DMS79 (cell line): ENCODE measurements at places on chromosomes 12 and 14.

DNA sequence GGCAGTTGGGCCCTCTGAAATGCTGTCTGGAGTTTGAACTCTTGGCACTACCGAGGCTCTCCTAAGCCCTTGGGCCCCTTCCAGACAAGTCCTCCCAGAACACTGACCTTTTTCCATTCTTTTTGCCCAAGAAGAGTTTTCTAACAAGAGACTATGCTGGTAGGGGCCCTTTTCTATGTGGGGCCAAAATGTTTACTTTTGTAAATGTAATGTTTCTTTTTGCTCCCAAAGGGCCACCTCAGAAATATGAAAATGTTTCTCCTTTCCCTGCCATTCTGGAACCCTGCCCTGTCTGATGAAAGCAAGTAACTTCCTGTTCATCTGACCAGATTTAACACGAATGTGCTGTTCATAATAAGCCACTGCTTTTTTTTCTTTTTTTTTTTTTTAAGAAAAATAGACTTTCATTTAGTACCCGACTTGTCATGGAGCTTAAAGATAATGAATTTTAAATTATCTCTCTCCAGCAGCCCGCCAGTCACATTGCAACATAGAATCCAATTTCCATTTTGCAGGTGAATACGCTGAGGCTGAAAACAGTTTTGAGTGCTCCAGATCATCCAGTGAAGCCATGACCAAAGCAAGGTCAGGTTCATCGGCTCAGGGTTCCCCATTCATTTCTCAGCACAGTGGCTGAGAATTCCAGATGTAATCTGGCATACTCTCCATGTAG, 169.9 kb downstream of the DPF3 start:
- DNase-seq: no peak

DNA sequence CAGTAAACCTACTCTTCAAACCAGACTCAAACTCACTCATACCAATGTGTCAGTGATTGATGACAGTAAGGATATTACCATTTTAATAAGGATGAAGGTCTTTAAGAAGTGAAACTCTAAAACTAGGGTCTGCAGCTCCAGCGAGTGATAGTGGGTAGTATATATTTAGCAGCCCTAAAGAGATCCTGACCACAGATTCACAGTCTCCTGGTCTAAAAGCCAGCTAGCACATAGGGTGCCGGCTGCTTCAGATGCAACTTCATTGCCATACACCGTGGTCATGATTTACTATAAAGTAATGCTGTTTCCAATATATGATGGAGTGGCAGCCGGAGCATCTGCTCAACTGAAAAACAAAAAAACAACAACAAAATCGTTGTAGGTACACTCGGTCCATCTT, 99.6 kb upstream of the MDM1 start:
- no peak for DNase-seq

GRCh38 chr14:102761206-102761605, 16.0 kb upstream of the TRAF3 start:
- no peak for DNase-seq

DNA sequence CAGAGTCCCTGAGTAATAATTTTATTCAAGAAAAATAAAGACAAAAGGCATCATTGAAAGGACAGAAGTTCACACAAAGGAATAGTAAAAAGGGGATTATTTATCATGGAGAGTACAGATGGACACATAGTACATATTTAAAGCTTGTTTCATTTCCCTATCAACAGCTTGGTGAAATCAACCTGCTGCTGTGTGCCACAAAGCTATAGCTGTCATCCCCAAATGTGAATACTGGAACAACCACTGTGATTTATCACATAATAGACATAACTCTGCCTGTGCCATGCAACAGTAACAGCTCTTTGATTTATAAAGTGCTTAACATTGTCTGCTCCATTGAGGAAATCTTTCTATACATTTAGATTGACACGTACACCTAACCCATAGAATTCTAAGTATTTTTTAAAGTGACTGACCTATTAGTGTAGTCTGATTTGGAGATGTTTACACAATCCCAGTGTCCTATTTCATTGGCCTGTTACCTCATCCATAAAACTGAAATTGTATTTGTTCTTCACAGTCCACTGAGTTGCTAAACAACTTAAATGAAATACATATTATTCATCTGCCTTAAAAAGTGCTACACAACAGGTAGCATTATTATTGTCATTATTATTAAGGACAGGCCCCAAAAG, 3.3 kb downstream of the NEMF start:
- no peak for DNase-seq

- no peak for DNase-seq
These were observed 23.5 kb downstream of the SSH1 start for GRCh38 chr12:108833757-108834472.

GRCh38 chr12:104219361-104219892, 3.8 kb downstream of the TXNRD1 start:
- peak; percentile 98 for DNase-seq

GRCh38 chr12:29245246-29245645, 96.2 kb downstream of the FAR2 start:
- no peak for DNase-seq

GRCh38 chr14:52094546-52095271, 25.9 kb upstream of the NID2 start:
- DNase-seq: no peak

DNA sequence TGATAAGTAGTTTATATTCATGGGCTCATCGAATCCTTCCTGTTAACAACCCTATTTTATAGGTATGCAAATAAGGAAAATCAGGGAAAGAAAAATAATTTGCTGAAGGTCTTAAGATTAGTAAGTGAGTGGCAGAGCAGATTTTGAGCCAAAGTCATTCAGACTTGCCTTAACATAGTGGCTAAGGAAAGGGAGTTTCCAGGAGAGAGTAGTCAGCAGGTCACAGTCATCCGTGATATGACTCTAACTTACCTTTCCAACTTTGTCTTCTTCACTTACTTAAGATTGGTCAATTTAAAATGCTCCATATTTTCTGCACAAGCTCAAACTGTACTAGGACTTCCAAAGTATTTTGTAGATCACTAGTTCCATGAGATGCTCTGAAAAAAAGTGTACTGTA, 46.6 kb downstream of the AKAP6 start:
- DNase-seq: no peak

- no peak for DNase-seq
These were observed at the start of gene ITGA5 for GRCh38 chr12:54419088-54419887. TSS of gene ITGA5 (minus strand) at chr12:54419266. CDS start at chr12:54419198, 68 bp downstream.

- no peak for DNase-seq
These were observed 136.5 kb upstream of the DNM1L start for GRCh38 chr12:32542428-32543229.

- no peak for DNase-seq
These were observed 71.7 kb downstream of the CCDC92 start for GRCh38 chr12:123900871-123901376.

DNA sequence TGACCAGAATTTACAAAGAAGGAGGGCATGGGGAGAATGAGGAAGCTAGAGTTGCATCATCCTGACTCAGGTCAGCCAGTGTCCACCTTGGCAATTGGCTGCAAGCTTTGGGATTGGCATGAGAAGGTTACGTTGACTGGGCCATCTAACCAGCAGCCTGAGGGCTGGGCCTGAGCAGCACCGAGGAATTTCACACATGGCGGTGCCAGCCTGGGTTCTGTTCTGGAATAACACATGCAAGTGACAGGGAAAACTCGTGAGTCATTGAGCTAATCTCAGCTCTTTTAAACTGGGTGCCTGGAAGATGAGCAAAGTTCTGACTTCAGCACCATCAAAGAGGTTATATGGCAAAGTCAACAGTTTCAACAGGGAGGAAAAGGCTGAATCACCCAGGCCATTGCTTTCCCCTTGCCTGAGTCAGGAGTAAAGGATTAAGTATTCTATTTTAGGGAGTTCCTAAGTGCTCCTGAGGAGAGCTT, 543.2 kb upstream of the TBX3 start:
- DNase-seq: no peak

GRCh38 chr12:113087193-113087592, 30.7 kb downstream of the DTX1 start:
- DNase-seq: no peak

DNA sequence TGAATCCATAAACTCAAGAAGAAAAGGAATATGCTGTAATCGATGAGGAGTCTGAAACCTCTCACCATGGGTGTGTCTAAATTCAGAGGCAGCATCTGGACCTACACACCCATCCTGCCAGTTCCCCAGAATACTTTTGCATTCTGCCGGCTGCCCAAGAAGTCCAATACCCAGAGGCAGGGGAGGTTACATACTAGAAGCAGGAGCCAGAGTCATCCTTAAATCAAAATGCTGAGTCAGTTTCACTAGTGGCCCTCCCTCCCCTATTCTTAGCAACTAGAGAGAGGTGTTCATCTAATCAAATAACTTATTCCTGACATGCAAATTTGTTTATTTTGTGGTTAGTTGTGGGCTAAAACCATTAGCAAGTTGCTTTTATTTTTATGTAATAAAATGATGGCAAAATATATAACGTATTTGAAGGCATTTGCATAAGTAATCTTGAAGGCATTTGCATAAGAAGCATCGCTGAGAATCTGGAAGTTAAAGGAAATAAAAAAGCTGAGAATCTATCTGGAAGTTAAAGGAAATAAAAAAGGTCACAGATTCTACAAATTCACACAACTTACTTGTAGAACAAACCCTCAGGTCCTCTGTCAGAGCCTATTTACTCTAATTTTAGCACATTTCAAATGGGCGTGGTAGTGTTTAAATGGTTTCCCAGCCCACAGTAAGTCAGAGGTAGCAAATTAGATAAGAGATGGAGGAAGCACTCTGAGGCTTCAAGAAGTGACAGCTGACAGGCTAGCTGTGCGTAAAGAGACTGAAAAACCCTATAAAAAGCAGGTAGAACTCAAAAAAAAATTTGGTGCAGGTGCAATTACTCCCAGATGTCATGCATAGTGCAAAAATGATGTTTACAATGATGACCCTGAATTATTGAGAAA, 7.8 kb downstream of the BHLHE41 start:
- DNase-seq: no peak

DNA sequence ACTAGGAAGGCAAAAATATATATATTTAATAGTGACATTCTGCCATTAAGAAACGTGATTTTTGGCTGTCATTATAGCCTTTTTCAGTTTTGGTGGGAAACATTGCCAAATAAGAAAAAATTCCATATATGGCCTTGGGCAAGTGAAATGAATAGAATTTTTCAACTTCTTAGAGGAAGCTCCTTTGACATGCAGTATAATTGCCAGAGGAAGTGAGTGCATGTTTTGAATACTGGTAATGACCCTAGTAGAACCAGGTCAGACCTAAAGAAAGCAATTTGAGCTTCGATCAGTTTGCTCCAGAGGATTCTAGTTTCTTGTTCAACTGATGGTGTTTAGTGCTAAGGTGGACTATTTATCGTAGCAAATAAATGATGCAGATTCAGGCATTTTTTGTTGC, 26.2 kb upstream of the TRIM9 start:
- DNase-seq: no peak

DNA sequence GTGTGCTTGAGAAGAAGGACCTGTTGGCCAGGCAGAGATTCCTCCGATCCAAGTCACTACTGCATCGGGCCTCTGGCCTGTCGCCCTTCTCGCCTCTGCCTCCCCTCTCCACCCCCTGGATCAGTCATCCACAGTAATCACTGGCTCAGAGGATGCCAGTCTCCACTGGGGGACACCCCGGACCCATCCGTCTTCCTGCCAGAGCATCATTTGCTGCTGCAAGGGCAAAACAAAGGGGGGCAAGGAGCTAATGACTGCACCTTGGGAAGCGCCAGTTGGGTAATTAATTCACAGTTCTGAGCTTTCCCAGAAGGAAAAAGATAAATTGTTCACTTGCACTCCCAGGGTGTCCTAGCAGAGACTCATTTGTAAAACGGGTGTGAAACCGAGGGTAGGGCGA, 215.4 kb downstream of the GLT1D1 start:
- no peak for DNase-seq

- DNase-seq: no peak
These were observed 3.5 kb downstream of the PCNX4 start for GRCh38 chr14:60095231-60095630.

GRCh38 chr14:105767315-105767714, 240.9 kb downstream of the TMEM121 start:
- DNase-seq: no peak

GRCh38 chr14:89308232-89308959, 108.6 kb downstream of the FOXN3 start:
- no peak for DNase-seq

DNA sequence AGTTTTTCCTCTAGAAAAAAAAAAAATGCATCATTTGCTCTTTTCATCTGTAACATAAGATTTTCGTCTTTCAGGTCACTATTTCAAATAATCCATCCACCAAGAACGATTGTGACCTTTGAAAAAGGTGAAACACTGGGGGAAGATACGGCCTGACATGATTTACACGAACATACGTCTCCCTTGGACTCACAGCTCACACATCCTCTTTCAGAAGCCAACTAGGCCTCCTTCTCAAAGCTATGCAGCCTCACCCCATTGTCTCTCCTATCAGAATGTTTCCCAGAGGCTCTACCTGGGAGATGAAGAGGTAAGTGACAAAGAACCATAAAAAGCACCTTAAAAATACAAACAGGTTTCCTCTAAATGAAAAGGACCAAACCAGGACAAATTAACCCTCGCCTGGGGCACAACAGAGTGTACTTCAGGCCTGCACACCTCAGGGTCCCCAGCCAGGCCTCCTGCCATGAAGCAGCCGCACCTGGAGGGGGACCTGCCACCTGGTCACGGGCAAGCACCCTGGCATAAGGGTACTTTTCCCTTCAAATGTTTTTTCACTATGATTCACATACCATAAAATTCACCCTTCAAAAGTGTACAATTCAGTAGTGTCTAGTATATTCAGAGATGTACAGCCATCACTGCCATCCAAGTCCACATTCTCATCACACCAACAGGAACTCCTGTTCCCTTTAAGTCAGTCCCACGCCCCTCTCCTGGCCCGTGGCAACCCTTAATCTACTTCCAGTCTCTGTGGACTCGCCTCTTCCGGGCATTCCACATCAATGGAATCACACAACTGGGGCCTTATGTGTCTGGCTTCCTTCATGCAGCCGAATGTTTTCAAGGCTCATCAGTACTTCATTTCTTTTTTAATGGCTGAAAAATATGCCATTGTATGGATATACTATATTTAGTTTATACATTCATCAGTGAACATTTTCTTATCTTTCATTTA, 5.4 kb downstream of the SLC15A4 start:
- no peak for DNase-seq

GRCh38 chr12:56629459-56630179, 507 bp downstream of the BAZ2A start:
- no peak for DNase-seq

GRCh38 chr14:51095854-51096823, 1.2 kb upstream of the TRIM9 start:
- peak; percentile 70 for DNase-seq

DNA sequence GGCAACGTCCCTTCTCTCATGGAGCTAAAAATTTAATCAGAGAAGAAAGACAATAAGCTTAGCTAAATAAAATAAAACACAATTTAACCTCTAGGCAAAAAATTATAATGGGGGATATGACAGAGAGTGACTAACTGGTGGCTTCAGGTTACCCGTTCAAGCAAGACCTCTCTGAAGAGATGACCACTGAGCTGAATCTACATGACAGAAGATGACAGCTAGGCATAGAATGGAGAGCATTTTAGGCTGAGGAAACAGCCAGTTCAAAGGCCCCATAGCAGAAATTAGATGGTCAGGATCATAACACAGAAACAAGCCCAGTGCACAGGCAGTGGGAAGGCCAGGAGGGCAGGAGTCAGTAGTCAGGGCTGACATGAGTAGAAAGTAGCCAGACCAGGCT, 1094.3 kb downstream of the VRK1 start:
- DNase-seq: no peak
